ENCODE measurements at places on chromosomes 2 and 18.

DNA sequence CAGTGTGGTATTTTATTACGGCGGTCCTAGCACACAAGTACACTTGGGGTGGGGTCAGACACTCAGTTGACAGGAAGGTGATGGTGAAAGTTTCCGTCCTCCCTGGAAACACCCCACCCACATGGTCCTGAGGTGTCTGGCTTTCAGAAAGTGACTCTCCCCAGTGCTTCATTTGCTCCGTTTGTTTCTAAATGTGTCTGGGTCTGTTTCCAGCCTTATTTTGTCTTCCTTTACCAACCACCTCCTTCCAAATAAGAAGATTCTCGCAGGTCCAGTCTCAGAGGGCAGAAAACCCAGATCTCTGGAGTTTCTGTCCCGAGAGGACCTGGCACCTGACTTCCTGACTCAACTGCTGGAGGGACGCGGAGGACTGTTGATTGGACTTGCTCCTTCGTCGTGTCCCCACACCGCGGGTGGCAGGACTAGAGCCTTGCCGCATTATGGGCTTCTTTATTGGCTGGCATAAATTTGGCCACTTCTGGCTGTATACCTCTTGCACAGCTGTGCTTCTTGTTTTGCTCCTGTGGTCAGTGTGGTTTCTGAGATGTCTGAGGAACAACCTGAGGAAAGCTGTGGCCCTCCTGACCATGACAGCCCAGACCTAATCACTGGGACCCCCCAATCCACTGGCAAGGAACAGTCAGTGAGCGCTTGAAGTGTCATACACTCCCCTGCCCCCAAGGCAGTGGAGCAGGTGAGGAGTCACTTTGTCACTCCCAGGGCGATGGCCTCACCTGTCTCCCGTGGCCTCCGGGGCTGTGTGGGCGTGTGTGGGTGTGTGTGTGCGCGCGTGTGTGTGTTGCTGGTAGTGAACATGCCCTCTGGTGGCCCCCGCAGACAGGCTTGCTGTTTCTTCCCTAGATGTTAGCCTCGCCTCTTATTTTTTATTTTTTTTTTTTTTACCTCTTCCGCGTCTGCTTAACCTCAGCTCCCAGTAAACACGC is 45.6 kb downstream of the MEX3C start:
- peak; percentile 84 for DNase-seq

DNA sequence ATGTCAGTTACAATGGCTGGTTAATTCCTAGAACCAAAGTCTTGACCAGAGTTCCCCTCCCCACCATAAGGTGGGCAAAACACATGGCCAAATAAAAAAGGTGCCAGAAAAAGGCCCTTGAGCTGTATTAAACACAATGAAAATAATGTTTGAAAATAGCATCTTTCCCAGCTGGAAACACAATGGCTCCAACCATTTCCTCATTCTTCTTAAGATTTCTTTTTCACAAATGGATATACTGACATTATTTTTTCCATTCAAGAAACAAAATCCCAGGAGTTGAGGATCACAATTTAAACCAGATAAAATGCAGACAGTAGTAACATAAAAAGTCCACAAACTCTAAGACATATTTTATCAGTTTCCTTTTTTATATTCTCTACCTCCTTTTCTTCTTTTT is 143.8 kb downstream of the EXOC6B start:
- no peak for DNase-seq

GRCh38 chr2:129936334-129936934 is 43.0 kb upstream of the RAB6C start:
- DNase-seq: peak; percentile 62

GRCh38 chr2:213806125-213806726 is 522.0 kb downstream of the SPAG16 start:
- DNase-seq: peak; percentile 3

DNA sequence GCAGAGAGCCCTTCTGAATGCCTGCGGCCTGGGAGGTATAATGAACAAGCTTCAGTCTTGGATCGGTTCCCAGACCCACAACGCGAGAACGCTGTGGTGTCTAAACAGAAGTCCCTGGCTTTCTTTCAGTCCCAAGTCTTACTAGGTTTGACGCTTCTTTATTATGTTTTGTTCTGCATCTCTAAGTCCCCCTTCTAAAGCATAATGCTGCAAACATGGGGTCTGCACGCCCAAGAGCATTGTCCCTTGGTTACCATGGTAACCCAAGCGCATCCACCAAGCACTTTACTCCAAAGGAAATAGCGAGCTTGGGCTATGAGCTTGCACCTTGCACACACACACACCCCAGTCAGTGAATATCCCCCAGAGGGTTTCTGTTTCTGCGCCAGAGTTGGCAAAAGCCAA is 193.7 kb downstream of the INO80D start:
- no peak for DNase-seq

DNA sequence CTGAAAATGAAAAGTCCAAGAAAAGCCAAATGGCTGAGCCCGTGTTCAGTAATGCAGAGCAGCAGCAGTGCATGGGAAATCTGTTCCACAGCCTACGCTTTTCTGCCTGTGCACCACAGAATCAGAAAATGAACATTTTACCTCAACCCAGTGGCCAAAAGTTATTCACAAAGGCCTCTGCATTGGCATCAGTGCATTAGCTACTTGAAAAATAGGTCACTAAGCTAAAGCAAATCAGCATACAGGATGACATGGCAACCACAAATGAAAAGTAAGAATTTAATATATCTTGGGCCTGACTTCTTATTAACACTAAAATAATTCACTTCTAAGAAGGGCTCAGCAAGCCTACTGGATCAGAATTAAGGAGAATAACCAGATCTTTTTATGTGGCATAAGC is 1145.3 kb upstream of the CHAC2 start:
- no peak for DNase-seq

DNA sequence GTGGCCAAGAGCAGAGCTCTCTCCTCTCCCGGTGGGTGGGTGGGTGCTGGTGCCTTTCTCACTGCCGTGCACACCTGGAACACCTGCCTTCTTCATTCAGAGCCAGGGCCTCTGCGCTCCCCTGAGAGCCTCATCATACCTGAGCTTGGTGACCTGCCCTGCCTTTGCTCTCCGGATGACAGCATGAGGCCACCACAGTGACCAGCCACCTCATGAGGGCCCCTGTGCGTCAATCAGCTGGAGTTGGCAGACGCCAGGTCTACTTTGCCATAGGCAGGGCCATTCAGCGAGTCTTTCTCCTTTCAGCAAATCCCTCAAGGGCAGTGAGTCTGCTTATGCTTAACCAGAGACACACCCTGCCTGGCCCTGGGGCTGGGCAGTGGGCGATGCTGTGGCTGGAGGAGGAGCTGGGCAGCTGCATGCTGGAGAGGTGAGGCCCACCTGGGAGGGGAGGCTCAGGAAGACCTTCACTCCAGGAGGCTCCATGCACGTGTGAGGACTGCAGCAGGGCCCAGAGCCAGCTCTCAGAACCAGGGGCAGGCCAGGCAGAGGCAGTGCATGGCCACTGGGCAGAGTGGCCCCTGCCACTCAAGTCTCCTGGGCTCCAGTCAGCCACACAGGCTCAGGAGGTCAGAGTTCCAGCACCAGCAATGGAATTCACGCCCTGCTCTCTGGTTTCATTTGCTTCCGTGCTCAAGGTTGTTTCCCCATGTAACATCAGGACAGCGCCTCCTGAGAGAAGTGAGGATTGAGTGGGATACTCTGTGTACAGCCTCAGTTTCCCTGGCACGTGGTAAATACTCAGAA is 417.5 kb upstream of the MYT1L start:
- DNase-seq: no peak

DNA sequence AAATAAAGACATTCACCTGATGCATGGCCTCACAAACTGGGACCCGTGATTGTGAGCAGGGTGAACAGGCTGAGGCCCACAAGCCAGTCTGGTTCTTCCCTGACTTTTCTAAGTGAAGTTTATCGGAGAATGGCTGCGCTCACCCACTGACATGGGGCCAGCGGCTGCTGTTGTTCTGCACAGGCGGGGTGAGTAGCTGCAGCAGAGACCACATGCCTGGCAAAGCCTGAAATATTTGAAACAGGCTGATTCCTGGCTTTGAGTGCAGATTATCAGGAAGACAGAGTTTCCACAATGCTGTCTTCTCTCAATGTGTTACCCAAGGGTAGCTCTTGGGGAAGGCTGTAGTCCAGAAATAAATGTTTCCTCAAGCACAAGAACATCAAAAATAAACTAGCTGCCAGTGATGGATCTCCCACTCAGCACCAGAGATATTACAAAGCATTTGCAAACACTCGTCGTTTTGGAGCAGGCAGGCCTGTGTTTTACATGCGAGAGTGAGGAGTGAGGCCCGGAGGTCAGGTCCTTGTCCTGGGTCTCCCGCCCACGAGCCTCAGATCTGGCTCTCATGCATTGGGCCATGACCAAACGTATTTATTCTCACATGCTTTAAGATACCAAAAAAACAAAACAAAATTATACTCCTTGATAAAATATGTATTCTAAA is 647.1 kb downstream of the GALR1 start:
- DNase-seq: no peak

DNA sequence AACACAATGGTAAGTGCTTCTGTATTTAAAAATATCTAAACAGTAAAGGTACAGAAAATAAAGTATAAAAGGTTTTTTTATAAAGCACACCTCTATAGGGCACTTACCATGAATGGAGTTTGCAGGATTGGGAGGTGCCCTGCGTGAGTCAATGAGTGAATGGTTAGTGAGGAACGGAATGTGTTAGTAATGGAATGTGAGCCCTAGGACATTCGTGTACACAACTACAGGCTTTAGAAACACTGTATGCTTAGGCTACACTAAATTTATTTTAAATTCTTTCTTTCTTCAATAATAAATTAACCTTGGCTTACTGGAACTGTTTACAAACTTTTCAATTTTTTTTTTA is 337.9 kb upstream of the SLC39A10 start:
- DNase-seq: no peak

DNA sequence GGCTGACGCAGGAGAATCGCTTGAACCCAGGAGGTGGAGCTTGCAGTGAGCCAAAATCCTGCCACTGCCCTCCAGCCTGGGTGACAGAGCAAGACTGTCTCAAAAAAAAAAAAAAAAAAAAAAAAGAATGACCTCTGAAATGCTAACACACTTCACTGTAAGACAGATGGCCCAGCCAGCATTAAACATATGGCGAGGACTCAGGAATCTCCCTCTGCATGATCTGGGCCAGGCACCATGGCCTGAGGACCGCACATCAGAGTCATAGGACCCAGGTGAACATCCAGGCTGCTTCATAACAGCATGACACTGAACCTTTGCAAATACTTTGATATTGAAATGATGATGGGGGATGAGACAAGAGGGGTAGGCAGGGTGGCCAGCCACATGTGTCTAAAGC is 56.1 kb upstream of the DNMT3A start:
- no peak for DNase-seq

DNA sequence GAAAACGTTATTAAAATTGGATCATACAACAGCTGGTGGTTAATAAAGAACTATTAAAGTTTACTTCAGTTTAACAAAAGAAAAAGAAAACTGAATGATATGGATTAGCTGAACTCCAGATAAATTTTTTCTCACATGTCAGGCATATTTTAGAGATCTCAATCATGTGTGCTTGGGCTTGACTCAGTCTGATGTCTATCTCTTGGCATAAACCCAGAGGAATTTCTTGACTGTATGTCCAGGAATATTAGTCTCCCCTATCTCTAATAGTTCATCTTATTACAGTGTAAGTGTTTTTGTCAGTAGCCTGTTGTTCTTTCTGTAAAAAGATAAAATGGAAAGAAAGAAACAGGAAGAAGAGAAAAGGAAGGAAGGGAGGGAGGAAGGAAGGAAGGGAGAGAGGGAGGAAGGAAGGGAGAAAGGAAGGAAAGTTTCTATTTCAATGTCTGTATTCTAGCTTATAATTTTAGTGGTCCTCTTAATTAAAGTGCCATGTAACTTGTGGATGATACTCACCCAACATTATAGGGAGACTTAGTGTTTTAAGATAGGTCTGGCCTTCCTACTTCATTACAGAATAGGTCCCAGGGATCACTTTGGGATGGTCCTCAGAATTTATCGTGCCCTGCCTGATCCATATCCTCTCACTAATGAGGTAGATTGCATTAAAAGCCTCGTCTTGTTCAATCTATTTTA is 99.7 kb upstream of the UGP2 start:
- DNase-seq: no peak

GRCh38 chr2:207911856-207912255 is 113.5 kb downstream of the PLEKHM3 start:
- DNase-seq: no peak

GRCh38 chr2:134002921-134003320 is 251.0 kb upstream of the MGAT5 start:
- no peak for DNase-seq

- DNase-seq: no peak
Measured at GRCh38 chr18:46048641-46049040, 23.4 kb downstream of the PSTPIP2 start.

DNA sequence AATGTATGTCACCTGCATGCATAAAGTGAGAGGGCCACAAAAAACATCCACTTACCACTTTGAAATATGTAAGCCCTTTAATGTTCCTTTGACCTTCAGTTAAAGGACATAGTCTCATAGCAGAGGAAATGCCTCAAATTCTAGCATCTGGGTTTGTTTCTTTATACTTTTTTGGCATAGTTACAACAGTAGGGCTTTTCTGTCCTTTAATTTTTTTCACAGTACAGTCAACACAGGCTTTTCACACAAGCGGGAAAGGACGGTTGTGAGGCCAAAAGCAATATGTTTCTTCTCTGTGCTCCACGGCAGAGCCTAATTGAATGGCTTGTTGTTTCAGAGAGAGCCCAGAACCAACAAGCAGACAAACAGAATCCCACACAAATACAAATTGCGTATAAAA is 57.6 kb downstream of the CRIM1 start:
- no peak for DNase-seq

GRCh38 chr2:206615417-206616089 is 26.7 kb upstream of the FAM237A start:
- no peak for DNase-seq

GRCh38 chr2:28901841-28902240 is 7.4 kb downstream of the WDR43 start:
- no peak for DNase-seq

DNA sequence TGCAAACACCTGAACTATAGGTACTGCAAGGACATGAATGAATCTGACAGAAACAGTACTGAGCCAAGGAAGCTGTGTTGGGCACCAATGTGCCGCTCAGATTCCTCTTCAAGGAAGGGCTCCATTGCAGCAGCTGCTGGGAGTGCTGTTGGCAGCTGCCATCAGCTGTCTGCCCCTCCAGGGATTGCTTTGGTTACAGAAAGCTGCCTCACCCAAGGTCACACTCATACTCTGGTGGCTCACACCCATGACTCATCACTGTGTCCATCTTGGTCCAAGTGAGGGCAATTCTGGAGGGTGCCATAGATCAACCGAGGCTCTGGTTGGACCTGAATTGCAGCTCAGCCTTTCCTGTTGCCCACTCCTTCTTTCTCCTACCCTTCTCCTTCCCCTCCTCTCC is 24.4 kb upstream of the TRPM8 start:
- no peak for DNase-seq

Measured in B cell (primary cell).